ENCODE measurements at places on chromosomes 13 and 19.

GRCh38 chr13:32726374-32727037, 140.3 kb downstream of the PDS5B start:
- DNase-seq = no peak

DNA sequence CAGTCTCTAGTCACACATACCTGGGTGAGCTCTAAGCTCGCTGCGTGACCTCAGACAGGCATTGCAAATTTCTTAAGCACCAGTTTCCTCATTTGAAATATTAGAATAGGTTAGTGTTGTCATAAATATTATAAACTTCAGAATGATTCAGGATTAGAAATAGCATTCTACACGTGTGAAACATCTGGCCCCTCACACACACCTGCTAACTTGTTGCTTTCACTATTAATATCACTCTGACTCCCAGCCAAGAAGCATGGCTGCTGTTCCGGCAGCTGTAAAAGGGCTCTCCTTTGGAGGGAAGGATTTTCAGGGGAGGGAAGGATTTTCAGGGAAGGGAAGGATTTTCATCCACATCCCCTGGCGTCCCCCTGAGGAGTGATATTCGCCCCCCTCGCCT, 161.3 kb upstream of the GPR12 start:
- DNase-seq = no peak

DNA sequence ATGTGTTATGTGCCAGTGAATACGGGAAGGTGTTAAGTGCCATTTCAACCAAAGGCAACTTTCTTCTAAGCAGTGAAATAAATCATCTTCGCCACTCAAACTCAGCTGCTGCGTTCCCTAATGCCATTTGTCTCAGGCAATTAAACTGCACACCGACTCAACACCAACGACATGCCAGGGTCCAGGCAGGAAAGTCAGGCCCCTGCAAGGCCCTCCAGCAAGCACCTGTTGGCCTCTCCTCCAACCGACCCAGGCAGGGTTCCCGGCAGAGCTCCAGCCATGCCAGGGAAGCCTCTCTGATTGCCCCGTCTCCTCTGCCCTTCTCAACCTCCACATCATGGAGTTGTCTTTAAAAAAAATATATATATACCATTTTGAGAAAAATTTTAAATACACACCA, 21.8 kb downstream of the SAFB2 start:
- no peak for DNase-seq

DNA sequence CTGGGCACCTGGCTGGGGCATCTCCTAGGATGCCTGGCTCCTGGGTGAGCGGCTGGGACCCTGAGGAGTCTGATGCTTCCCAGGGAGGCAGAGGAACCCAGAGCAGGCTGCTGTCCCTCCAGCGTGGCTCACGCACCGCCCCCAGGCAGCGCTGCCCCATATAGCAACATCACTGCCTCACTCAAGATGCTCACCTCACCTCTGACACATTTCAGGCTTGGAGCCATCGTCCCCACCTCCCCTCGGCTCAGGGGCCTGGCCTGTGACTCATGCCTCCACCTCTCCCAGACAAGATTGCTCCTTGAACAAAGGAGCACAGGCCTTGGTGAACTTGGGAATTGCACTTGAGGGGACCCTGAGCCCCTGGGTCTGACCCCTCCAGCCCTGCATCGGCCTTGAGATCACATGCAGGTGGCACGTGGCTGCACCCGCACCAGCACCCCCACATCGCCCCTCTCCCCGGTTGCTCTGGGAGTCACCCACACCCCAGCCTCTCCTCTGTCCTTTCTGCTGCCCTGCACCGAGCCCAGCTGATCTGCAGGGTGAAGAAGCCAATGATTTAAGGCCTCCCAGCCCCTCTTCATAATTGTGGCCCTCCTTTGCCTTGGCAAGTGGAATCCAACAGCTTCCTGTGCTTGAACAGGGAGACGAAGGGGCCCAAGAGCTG, 11.2 kb downstream of the CEBPA start:
- peak; percentile 10 for DNase-seq

DNA sequence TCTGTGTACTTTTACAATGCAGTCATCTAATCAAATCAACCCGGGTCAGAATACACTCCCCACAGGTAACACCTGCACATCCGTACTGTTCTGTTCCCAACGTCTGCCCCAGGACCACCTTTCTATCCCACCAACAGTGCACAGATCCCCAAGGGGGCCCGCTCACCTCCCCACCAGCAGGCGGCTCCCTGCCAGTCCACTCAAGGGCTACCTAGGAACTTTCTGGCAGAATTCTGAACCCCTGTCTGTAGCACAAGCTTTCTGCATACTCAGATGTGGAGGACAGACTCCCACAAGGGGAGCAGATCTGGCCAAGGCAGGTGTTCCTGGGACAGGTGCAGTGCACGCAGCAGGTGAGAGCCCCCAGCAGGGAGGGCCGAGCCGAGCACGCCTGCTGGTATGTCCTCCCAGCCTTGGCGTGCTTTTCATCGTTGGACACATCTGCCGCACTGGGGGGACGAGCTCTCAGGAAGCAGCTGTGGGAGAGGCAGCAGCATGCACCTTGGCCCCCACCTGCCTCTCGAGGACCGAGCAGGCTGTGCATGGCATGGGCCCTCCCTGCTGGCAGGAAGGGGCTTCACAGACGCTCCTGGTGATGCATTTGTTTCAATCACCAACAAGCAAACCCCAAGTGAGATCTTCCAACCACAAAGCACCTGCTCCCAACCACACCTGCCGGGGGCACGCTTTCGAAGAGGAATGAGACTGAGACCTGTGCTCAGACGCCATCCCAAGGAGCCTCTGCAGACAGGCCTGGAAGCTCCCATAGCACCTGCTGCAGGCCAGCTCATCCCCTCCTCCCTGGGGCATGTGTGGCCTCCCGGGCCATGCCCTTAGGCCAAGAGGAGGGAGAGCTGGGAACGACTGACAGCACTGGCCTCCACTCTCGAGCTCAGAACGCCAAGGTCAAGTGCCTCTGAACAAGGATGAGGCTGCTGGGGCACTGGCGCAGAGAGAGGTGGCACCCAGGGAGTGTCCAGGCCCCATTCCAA, 35.9 kb downstream of the RAB20 start:
- DNase-seq = no peak

- no peak for DNase-seq
Measured at GRCh38 chr13:46816371-46816770, 19.4 kb upstream of the ESD start.

DNA sequence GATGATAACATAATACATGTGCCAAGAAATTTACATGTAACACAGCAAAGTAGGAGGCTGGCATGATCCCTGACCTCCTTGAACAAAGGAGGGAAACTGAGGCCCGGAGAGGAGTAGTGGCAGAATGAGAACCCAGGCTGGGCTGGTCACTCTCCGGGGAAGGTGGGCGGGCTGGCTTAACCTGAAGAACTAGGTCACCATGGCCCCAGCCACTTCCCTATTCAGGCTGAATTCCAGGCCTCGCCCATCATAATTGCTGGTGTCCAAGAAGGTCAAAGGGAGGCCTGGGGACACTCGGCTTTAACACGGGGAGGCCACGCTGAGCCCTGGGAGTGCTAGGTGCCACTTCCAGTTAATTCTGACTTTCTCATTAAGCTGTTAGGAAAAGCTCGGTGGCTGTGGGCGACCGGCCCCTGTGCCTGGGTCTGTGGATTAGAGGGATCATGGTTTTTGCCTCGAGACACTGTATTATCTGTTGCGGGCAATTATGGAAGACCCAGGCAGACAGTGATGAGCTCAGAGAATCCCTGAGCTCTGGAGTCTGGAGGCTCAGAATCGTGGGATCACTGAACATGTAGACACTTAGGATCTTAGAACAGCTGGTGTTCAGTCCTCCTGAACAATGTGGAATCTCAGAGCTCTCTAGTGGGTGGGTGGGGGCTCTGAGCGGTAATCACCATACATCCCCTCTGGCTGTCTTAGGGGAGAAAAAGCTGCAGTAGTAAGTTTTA, 5.0 kb upstream of the TINCR start:
- no peak for DNase-seq

DNA sequence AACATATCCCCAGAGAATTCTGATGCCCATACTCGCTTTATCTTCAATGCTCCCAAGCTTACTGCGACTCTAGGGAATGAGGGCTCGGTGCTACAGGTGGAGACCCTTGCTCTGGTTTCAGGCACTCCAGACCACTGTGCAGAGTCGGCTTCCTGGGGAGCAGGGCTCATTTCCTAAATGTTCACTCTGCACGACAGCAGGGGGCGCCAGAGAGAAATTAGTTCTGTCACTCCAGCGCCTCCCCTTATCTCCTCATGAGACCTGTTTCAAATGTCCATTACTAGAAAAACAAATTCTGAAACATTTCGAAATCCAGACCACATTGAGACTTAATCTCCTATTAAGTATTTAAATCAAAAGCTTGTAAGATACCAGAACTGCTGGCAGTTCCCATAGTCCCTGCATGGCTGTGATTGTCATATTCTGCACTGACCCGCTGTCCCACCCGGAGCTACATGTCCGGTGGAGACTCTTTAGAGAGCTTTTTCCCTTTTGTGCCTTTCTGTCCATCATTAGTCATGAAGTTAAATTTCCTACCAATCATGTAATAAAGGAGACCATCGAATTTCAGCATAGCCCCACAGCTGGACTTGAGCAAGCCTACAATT, 22.4 kb downstream of the EPSTI1 start:
- DNase-seq = peak; percentile 69

GRCh38 chr13:40464337-40465014, 202.0 kb downstream of the FOXO1 start:
- no peak for DNase-seq

DNA sequence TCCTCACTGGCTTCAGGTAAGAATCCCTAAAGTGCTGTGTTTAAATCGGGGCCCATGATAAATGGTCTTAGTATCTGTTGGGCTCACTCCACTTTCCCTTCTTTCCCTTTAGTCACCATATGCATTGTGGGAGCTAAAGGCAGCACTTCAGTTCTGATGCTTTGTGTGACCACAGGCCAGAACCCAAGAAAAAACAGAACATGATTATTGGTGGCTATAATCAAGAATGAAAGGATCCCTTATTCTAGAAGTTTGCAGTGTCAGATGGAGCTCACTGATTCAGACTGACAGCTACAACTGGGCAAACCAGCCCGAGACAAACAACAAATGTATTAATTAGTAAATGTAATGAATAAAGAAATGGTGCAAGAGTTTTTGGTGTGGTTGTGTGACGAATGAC, 57.3 kb upstream of the POMP start:
- DNase-seq = no peak

GRCh38 chr13:51502153-51502651, 49.4 kb upstream of the INTS6 start:
- DNase-seq = no peak

DNA sequence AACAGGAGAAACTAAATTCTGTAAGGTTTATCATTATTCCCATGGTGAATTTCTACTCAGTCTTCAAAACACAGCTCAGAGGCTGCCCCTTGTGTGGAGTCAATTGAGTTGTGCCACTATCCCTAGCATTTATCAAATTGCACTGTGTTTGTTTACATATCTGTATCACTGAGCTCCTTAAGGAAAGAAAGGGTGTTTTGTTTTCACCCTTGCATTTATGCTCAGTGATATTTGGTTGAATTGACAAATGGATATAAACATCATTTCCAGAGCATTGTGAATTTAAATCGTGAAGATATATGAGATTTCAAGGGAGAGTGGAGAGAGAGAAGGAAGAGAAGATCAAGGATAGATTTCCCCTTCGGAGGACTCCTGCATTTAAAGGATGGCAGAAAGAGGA, 55.1 kb upstream of the TNFRSF19 start:
- no peak for DNase-seq

- DNase-seq = no peak
Measured at GRCh38 chr13:110648146-110648819, 32.9 kb downstream of the NAXD start.

DNA sequence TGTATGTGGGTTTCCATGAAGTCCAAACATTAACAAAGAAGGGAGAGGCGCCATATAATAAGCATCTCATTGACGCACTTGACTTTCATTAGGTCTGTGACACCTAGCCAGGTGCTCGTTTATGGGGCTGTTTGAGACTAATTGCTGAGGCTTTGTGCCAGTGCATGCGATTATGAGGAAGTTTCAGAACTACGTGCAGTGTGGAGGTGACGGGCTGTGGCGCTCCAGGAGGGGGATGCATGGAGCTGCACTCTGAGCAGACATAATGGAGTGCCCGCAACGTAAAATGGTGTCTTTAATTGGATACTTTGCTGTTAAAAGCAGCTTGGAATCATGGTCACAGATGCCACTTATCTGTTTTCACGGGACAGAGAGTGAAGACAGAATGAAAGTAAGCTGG, 223.2 kb downstream of the FGF9 start:
- no peak for DNase-seq

DNA sequence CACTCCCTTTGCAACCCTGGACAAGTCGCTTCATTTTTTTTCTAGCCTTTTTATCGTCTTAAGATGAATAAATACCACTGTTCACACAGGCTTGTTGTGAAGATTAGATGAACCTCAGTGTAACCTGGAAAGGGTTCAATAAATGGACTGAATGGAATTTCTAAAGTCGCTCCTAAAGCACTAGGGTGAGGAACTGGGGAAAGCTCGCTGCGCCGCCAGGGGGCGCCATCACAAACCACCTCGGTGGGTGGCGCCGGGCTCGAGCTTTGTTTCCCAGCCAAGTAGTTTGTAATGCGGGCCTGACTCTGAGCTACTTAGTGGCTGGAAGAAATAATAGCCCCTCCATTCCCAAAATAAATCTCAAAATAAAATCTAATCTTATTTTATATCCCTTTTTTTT, 2.2 kb upstream of the CEACAM6 start:
- DNase-seq = no peak

DNA sequence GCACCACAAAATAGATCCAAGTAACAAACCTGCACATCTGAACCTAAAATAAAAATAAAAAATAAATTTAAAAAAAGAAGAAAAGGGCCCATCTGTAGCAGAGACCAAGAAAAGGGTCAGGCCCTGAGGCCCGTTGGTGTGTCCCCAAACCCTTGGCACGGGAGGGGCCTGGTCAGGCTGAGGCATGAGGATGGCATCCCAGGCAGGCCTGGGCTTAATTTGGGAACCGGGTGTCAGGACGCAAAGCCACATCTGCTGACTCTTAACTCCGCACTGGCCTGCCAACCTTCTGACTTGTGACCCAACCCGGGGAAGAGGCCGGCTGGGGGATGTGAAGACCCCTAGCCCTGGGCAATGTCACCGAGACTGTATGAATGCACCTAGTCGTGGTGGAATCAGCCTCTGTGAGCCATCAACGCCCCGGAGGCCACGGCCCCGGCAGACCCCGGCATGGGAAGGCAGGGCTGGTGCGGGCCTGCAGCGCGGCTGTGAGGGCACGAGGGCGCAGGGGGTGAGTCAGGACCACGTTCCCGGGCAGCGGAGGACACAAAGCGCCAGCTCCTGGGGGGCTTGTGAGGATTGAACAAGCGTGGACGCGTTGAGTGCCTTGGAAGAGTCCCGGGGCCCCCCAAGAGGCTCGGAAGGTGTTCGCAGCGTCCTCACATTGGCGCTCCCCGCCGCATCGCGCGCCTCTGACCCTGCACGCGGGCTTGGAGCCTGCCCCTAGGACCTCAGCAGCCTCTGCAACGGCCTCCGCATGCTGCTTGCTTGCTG, 38.2 kb downstream of the ATP12A start:
- DNase-seq = no peak

DNA sequence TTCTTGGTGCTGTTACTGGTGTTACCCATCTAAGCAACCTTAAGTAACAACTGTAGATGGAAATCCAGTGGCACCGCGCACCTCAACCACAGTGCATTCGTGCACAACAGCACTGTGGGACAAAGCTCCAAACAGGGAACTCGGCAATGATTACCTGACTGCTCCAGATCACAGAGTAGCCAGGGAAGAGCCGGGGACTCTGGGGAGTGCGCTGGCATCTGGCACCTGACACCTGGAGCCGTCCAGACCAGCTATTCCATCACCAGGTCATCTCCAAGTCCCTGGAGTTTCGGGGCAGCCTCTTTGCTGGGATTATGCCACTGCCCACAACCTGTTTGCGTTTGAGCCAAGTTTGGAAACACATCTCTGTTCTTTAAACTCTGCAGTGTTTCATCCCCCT, 62.0 kb downstream of the COL4A1 start:
- DNase-seq = no peak

- DNase-seq = no peak
Measured at GRCh38 chr13:99269627-99270241, 11.6 kb upstream of the GPR18 start.
